AG04449 (cell line): ENCODE measurements at places on chromosomes 3 and 15.

DNA sequence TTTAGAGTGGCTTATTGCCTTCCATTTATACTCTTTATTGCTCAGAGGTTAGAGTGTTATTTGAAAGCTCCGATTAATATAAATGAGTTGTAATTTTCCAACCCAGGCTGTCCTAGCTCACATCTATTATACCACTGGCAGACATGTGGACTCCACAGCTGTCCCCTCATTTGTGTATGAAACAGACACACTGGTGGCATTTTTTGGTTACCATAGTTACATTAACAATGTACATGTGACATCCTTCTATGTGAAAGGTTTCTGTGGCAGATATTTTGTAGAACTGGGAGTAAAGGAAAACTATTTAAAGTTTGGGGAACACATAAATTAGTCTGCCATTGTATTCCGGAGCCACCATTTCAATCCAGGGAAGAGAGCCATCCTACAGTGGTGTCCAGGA is 5.3 kb downstream of the LRRN1 start:
- no peak for DNase-seq

DNA sequence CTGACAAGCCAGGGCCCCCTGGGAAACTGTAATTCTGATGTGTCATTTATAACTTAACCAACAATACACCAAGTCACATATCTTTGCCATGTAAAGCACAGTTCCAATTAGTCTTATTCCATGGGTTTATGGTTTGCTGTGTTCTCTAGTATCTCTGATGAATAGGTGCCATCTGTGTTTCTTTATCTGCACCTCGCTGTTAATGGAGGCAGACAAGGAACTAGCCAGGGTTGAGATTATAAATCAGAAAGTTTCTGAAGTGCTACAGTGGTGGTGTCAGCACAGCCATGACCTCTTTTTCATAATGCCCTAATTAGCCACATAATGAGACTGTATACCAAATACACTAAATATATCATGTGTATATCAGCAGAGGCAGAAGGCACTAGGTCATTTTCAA is 866.4 kb downstream of the PLOD2 start:
- DNase-seq = no peak

GRCh38 chr15:36763685-36764084 is 184.3 kb downstream of the CDIN1 start:
- no peak for DNase-seq

- DNase-seq = no peak
Measured at GRCh38 chr3:31369637-31370379, 162.9 kb upstream of the STT3B start.

GRCh38 chr15:93485438-93486327 is 396.7 kb upstream of the RGMA start:
- DNase-seq = no peak
